Stimulated activated CD8-positive, alpha-beta memory T cell treated with anti-CD3 and anti-CD28 coated beads, Interleukin-2, amount 100 ng/mL, for 1 hour (primary cell): ENCODE measurements at places on chromosomes 3 and 15.

- no peak for DNase-seq
Measured at GRCh38 chr3:135920275-135920674, 45.3 kb upstream of the PPP2R3A start.

DNA sequence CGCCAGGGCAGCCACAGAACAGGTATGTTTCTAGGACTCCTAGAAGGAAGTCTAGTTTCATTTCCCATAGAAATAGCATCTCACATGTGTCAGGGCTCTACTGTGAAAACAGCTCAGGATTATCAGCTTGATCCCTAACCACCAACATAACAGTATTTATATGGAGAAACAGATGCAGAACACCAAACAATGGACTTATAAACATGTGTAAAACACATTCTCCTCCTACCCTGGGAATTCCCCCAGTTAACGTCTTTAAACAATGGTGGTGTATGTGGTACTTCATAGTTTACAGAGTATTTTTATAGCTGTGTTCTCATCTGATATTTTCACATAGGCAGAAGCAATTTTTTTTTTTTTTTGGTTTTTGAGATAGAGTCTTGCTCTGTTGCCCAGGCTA, 9.7 kb downstream of the TNFSF10 start:
- no peak for DNase-seq

GRCh38 chr3:149657926-149658743, at the start of gene WWTR1:
Gene WWTR1, minus strand, starts transcription at chr3:149658025. Its CDS starts 719 bp downstream, at chr3:149657306.
- no peak for DNase-seq

GRCh38 chr3:157301755-157302154, 134.9 kb upstream of the PTX3 start:
- no peak for DNase-seq

- DNase-seq = no peak
Measured at GRCh38 chr3:2098398-2099027, at the start of gene CNTN4. Gene CNTN4, plus strand, starts transcription at chr3:2098866.

GRCh38 chr15:98927022-98927421, 80.6 kb downstream of the PGPEP1L start:
- no peak for DNase-seq
